ENCODE measurements at places on chromosomes 2 and 18.
A peak's percentile ranks its signal among the peaks of the same experiment; 100 is the strongest.

GRCh38 chr2:209253544-209253943 lies 170.3 kb upstream of the MAP2 start:
- no peak for DNase-seq

DNA sequence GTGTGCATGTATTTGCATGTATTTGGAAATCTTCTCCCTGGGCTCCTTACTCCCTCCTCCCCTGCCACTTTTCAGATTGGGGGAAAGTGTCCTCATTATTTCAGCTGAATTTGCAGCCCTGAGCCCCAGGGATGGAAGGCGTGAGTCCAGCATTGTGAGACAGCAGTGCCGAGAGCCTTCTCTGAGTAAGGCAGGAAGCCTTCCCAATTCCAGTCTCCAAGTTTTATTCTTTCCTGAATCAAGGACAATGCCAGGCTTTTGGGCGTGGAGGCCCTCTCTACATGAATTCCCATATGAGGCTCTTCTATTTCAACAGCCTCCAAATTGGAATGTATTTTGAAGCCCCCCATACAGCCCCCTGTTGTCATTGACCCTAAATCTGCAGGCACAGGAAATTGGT lies 163.5 kb downstream of the ACKR3 start:
- DNase-seq = no peak

DNA sequence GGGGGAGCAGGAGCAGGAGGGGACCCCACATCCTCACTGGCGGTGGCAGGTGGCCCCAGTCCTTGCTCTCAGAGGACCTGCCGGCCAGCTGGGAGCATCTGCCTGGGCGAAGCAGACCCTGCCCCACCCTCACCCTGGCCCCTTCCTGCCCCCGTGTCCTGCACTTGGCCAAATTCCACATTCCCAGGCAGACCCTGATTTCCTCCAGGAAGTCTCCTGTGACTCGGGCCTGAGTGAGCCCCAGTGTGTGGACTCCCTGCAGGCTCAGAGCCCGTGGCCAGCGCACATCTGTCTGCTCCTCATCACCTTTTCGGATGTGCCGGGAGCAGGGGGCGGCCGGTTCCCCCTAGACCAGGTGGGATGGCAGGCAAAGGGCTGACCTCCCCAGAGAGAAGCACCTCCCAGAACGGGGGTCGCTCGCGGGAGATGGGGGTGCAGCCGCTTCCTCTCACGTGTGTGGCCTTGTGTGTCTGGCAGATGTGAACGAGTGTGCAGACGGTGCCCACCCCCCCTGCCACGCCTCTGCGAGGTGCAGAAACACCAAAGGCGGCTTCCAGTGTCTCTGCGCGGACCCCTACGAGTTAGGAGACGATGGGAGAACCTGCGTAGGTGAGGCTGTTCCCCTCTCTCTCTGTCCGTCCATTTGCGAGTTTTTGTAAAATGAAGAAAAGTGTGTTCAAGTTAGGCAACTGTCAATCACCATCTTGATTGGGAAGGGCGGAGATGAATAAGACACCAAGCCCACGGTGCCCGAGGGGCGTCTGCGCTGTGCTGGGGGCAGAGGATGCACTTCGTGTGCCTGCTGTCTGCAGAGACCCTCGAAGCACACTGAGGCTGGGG lies 90.4 kb downstream of the TPO start:
- DNase-seq = no peak

GRCh38 chr18:12686100-12686499 lies 16.4 kb downstream of the CEP76 start:
- no peak for DNase-seq

GRCh38 chr2:28390746-28391563 lies 1.7 kb upstream of the FOSL2 start:
- peak; percentile 81 for DNase-seq

DNA sequence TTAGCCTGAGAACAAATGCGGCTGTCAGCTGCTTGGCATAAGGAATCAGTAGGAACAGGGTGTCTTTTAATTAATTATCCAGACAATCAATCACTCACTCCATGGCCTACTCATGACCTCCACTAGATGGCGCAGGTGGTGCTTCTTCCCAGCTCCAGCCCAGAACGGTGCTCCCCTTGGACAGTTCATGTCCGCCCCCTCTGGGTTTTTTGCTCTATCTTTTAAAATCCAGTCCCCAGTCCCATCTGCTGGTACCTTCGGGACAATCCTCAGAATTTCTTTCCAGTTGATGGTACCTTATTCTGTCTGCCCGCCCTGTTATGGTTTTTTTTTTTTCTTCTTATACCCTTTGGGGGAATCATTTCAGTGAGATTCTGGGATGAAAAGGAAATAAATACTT lies 99.8 kb downstream of the CACNB4 start:
- peak; percentile 51 for DNase-seq

DNA sequence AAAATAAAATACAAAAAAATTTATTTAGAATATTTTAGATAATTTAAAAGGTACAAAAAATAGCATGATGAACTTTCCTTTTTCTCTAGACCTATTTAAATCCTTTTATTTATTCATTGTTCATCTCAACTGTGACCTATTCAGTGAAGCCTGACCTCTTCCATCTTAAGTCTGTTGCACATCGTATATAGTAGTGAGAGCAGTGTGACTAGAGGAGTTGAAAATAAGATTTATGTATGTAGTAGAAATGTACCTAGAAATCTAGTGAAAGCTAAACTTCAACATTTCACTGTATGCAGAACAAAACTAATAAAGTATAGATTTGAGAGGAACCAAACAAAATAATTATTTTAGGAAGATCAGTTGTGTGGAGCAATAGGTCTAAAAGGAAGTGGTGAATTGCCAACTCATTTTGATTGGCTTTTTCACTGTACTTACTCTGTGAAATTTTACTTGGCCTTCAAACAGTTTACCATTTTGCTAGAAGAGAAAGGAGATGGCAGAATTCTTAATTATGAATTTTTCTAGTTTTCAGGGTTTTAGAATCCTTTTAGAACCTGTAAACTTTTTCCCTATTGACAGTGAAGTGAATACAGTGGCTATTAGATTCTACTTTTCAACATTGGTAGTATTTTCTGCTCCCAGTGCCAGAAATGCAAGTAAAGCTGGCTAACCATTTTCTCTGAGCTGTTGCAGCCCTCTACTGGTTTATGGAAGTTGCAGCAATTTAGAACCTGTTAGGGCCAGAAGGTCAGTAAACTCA lies 11.0 kb downstream of the ANKRD12 start:
- no peak for DNase-seq

DNA sequence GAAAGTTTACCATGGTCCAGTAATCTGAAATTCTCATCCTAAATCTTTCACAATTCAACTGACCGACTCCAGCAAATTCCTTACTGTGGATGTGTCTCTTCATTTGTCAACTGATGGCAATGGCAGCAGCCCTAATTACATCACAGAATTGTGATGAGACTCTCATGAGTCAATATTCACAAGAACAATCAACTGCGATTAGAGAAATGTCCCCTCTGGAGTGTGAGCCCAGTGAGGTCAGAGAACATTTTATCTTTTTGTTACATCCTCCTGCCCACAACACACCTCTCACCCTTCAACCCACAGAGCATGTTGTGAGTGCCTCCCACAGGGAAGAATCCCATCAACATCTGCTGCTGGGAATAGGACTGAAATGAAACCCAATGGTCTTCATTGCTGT lies 73.6 kb downstream of the CD226 start:
- no peak for DNase-seq
